ENCODE measurements at places on chromosomes 12 and 14.

GRCh38 chr14:91258011-91258618, 13.6 kb upstream of the GPR68 start:
- no peak for DNase-seq

DNA sequence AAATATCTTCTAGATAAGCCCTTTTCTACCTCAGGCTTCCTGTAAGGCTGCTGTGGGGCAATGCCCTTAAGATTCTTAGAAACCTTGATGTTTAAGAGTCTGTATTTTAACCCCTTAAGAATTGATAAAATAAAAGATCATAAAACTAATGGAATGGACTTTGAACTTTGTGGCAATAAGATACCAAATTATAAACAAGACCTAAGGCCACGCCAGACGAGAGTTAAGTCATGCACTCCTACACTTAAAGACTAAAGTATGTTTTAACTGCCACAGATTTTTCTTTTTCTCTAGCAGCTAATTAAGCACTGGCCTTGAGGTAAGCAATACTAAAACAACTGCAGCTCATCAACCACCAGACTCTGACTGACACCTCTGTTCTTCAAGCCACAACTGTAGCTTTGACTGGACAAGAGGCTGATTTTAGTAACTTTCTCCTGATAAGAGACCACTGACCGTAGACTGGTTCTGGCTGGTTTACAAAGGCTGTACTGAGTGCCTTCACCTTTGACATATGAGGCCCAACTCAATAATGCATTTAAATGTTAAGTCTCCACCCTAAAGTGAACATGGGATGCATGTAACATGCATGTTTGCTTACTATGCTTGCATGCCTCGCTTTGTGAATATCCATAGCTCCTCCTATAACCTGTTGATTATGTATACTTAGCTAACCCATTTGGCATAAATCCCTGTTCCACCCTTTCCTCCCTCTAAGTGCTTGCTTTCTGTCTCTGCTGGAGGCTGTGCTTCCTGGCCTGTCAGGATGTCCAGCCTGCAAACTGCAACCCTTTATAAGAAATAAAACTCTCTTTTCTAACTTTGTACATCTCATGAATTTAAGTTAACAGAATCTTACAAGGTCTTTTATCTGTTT, 71.9 kb downstream of the KLHL28 start:
- DNase-seq = no peak

DNA sequence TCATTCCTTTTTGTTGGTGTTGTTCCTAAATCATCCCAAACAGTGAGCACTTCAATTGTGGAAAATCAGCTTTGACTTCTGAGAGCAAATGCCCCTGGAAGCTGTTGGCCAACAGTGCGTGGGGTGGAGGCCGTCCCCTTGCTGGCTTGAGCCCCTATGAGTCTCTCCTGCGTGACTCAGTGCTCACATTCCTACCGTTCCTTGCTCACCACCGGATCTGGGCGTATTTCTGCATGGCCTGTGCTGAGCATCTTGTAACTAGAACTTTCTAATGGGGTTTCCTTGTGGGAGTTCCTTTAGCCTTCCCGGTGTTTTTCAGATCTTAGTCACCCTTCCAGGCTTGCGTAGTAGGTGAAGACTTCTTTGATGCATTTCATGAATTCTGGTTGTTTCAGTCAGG, 14.7 kb downstream of the SERPINA1 start:
- no peak for DNase-seq

DNA sequence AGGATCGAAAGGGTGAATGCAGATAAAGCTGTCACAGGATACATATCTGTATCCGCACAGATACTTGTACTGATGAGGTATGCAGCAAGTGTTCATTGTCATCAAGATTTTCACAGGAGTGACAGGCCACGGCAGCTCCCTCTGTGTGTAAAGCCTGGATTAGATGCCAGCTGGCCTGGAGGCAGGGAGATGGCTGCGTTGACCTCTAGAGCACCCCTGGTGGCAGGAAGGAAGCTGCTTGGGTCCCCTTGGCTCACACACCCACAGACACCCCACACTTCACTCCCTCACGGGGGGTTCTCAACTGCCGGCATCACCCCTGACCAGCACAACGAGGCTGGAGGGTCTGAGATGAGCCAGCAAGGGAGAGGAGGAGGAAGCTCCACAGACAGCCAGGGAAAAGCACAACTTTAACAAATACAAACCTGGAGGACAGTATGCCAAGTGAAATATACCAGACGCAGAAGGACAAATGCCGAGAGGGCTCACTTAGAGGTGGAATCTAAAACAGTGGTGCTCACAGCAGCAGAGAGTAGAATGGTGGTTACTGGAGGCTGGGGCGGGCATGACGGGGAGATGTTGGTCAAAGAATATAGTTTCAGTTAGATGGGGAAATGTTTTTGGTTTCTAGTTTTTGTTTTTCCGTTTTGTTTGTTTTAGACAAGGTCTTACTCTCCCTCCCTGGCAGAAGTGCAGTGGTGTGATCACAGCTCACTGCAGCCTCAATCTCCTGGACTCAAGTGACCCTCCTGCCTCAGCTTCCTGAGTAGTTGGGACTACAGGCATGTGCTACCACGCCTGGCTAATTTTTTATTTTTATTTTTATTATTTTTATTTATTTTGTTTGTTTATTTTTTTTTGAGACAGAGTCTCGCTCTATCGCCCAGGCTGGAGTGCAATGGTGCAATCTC, 45.7 kb downstream of the TEAD4 start:
- no peak for DNase-seq

DNA sequence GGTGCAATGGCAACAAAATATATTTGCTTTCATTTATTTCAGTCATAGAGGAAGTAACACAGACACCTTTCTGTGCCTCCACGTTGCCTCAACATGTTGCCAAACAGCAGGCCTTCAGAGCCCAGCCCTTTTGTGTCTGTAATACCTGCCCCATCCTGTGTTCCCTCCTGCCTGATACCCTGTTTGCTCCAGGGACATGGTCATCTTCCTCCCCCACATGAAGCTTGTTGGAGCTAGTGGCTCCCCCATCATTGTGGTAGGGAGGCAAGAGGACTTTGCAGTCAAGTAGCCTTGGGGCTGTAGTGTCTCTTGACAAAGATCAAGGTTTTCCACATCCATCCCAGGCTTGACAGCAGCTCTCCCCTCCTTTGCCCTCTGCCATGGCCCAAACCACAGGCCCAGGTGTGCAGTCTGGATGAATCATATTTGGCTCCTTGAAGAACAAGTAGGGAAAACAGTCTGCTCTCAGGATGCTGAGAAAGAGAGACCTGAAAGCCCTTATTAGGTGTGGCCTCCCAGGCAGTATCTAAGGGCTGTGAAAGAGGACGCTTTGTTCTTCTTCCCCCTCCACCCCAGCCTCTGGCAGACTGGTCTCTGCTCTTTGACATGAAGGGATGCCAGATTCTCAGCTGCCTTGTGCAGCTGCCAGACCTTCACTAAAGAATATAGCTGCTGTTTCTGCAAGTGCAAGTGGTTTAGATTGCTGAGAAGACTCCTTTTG, 329.0 kb downstream of the C12orf75 start:
- no peak for DNase-seq

DNA sequence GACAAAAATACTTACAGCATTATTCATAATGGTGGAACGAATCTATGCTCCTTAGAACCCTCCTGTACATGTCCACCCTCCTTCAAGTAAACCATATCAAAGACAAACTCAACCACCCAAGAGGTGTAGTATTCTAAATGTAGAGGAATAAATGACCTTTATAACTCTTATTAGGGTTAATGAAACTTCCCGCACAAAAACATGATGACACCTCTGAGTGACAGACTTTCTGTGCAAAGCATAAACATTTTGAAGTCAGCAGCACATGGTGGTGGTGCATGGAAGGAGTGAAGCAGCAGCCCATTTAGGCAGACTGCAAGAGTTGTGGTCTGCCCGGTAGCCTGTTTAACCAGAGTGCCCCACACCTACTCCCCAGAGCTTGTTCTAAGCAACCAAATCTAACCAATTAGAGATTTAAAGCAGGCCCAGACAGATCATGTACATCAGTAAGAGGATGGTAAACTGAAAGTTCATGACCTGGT, 615 bp upstream of the ASB8 start:
- DNase-seq = no peak

DNA sequence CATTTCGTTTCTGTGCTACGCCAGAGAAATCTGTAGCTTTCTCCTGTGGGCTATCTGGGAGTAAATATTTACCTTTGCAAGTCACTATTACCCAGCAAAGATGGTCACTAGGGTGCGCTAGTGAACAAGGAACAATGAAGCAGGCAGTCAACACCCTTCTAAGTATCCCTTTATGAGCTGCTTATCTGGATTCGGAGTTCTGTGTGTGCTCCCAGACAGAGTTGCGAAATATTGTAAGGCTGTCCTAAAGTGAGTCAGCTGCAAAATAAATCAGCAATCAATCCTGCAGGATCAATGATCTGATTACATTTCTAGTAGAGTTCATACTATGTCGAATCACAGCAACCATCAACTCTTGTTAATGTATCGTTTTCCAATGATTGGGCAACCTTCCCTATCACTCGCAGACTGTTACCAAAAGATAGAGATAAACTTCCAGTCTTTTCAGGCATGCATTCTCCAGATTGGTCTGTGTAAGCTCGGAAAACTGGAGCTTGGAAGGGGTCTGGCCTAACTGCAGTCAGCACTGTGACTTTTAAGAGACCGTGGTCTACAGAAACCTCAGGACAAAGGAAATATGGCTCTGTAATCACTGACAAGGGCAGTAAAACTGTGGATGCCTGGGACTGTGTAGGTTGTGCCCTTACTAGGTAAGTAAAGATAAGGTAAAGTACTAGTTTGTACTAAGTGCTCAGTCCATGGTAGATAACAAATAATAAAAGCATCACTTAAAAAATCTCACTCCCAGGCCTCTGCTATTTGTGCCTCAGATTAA, 133.5 kb downstream of the KCNK10 start:
- peak; percentile 84 for DNase-seq

DNA sequence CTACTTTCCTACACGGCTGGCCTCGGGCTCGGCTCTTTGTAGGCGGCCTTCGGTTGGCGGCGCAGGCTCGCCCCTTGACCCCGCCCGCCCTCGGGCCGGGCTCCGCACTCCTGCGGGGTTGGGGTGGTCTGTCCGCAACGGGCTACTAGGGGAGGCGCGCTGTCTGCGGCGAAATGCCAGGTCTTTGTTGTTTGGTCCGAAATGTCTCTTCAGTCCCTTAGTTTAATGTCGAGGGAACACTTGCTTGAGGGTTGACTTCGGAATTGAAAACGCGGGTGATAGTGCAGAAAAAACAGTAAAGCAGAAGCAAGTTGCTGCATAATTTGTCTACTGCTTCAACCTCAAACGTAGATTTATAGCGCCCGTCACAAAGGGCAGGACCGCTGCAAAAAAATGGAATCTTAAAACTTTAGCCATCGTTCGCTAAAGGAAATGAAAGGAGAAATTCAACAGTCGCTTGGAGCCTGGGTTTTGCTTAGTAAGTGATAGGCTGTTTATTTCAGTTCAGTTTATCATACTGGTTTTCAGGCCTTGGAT, 390 bp downstream of the JKAMP start:
- DNase-seq = no peak

DNA sequence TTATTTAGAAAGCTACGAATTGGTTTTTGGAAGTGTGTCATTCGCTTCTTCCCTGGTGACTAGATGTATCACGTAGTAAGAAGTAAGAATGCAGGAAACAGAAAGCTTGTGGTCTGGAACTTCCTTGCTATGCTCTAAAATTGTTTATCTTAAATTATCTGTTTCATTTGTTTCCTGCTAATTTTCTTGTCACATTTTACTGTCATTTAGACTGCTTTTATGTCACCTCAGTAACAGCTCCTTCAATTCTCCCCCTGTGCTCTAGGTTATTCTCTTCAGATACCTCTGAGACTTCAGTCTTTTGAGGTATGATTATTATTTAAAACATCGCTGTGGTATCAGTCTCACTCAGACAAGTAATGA, 699 bp upstream of the CD69 start:
- no peak for DNase-seq

- peak; percentile 33 for DNase-seq
These were observed 2.6 kb downstream of the SIX4 start for GRCh38 chr14:60721326-60722106.

GRCh38 chr14:93708800-93709199, 79.5 kb downstream of the PRIMA1 start:
- DNase-seq = no peak

GRCh38 chr12:73892201-73892600, 645.4 kb upstream of the ATXN7L3B start:
- DNase-seq = no peak

DNA sequence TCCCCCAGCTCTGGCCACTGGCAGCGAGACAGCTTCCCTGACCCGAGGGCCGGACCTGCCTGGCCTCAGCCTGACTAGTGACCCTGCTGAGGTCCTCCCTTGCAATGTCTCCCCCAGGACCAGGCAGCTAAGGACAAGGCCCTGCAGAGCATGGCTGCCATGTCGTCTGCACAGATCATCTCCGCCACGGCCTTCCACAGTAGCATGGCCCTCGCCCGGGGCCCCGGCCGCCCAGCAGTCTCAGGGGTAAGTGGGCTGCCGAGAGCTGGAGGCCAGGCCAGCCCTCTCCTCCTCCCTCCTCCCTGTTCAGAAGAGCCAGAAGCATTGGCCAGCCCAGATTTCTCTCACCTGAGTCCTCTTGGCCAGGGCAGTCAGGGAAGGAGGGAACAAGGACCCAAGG, 58.1 kb downstream of the TEAD4 start:
- DNase-seq = no peak

DNA sequence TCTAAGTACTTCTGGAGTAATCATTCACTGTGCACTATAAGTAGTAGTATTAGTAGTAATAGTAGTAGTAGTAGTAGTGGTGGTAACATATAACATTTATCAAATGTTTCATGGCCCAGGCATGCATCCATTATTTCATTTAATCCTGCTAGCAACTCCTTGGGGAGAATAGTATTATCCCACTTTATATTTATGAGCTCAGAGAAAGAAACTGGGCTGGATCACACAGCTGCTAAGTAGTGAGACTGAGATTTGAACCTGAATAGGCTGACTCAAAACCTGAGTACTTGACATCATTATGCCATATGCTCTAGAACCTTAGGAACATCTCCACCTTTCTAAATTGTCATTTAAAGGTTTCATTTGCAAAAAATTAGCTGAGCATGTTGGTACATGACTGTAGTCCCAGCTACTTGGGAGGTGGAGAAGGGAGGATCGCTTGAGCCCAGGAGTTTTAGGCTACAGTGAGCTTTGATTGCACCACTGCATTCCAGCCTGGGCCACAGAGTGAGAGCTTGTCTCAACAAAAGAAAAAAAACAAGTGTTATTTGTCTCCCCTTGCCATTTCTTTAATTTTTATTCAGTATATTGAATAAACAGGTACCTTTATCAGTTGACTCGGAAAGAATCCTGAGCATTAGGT, 11.4 kb upstream of the NID2 start:
- DNase-seq = no peak

DNA sequence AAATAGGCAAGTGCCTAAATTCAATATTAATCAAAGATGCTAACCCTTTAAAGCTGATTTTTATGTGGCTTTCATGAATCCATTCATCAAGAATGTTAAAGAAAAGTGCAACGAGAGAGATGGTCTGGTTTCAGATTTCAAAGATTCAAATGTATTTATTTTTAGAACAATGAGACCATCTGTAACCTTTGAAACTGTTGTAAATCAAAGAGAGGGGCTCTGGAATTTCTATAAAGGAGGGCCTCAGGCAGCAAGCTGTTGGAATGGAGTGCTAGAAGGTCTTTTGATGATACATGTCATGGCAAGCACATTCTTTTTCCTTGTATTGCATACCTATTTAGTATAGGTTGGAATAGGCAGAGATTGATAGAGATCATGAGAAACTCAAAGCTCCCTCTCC, 433.0 kb downstream of the LRIG3 start:
- no peak for DNase-seq

GRCh38 chr12:15534874-15535273, 212.6 kb downstream of the PTPRO start:
- DNase-seq = no peak
